ENCODE measurements at places on chromosomes 6 and 20. TPM values are rescaled to one million over a fixed set of nuclear protein-coding genes. Genes with fewer than 3 reads are reported as not detected.

Gene KHDRBS2
- not detected for total RNA-seq

DNA sequence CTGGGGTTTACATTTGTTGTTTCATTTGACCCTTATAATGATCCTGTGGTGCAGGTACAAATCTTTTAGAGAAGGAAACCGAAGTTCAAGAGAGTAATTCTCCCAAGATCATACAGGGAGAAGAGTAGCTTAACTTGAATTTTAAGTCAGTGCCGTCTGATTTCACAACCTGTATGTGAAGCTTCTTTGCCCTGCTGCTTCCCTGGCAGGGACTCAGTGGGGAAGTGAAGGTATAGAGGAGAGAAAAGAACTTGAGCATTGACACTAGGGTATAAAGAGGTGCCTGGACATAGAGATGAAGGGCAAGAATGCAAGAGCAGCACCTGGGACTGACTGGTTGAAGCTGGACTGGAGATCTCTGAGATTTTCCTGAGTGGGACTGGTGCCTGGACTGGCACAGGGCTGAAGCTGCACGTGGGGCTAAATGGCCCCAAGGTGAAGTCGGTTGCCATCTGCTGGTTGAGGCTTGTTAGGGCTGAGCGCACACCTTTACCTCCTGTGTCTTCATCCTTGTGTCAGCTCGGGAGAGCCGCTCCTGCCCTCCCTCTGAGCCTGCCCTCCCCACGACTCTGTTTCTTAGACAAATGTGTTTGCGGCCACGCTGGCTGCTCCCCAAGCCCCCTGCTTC lies 41.8 kb downstream of the FARS2 start:
- no peak for DNase-seq

DNA sequence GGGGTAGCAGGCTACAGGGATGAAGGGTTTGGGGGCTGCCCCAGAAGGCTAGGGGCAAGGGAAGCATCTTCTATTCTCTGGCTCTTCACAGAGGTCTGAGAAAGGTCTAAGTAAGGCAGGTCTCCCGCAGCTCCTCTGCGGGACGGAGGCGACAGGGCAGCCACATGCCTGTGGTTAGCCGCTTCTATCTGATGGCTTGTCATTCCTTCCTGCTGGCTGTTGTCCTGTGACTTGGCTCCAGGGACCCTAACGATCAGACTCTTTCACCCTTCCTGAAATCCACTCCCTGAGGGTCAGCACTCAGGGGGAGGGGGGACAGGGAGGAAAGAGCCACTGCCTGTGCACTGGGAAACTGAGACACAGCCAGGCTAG lies 673 bp downstream of the CST7 start:
- DNase-seq: peak; percentile 17

DNA sequence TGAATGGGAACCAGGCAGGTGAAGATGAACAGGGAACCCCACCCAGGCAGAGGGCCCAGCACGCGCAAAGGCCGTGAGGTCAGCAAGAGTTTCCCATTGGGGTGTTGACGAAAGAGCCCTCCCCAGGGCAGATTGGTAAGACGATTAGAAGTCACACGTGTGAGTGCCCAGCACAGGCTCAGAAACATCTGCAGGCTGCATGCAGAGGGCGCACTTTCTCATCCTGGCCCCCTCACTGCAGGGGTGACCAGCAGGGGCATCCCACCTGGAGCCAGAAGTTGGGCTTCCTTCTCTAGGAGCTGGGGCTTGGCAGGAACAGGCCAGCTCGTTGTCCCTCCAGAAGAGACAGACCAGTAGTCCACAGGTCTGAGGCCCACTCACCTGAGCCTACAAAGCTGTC lies 38.4 kb downstream of the VSTM2L start:
- DNase-seq: no peak

- DNase-seq: no peak
These were observed 6.2 kb downstream of the CST11 start for GRCh38 chr20:23446505-23446904.

All from A172 (cell line).